ENCODE measurements at places on chromosomes 2 and 18. TPM values are rescaled to one million over a fixed set of nuclear protein-coding genes. Genes with fewer than 3 reads are reported as not detected.

Gene FKBP7
- total RNA-seq: 68.5 TPM

Gene SLC4A5
- total RNA-seq: 8.4 TPM

Gene FSHR
- not detected for total RNA-seq

Gene CYP1B1
- 141 TPM for total RNA-seq

Gene GCG
- total RNA-seq: not detected

Gene MC4R
- not detected for total RNA-seq

Gene KCNK3
- 6.7 TPM for total RNA-seq

Gene DIS3L2
- 36.2 TPM for total RNA-seq

Gene IL36B
- not detected for total RNA-seq

Gene ALPG
- total RNA-seq: not detected

Gene ASB18
- total RNA-seq: 2.0 TPM

Gene RGPD4
- total RNA-seq: not detected

Gene DNAJC27
- total RNA-seq: 8.7 TPM

Gene TRIM54
- 10.4 TPM for total RNA-seq

Gene ITPRID2
- total RNA-seq: 196 TPM

Gene PRSS56
- total RNA-seq: 0.18 TPM

Gene POTEJ
- 0.12 TPM for total RNA-seq

Gene CDK15
- total RNA-seq: 1.3 TPM

Gene SMC6
- total RNA-seq: 16.8 TPM

Gene RPE
- total RNA-seq: 61.9 TPM

Gene SESTD1
- 48.3 TPM for total RNA-seq

Gene ICOS
- 0.23 TPM for total RNA-seq

Gene MOGAT1
- total RNA-seq: not detected

Gene LIMS1
- 77.7 TPM for total RNA-seq

Gene ZBTB7C
- 9.7 TPM for total RNA-seq

Gene KIF1A
- 10.5 TPM for total RNA-seq

Gene SUPT7L
- total RNA-seq: 41.2 TPM
